ENCODE measurements at places on chromosomes 6 and 20.

DNA sequence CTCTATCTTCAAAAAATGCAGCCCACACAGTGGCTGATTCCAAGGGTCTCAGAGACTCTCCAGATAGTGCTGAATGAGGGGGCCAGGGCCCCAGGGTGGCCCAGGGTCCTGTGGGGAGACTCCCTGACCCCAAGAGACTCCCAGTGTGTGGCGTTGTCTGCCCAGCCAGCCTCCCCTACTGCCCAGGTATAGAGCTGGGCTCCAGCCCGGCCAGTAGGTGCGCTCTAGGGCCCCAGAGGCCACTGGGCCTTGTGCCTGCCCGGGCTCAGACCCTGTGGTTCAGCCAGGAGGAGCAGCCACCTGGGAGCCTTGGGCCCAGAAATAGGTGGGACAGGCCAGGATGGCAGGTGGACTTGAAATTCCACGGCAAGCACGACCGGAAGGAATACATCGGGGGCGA, 30.3 kb upstream of the GATA5 start:
- no peak for DNase-seq

DNA sequence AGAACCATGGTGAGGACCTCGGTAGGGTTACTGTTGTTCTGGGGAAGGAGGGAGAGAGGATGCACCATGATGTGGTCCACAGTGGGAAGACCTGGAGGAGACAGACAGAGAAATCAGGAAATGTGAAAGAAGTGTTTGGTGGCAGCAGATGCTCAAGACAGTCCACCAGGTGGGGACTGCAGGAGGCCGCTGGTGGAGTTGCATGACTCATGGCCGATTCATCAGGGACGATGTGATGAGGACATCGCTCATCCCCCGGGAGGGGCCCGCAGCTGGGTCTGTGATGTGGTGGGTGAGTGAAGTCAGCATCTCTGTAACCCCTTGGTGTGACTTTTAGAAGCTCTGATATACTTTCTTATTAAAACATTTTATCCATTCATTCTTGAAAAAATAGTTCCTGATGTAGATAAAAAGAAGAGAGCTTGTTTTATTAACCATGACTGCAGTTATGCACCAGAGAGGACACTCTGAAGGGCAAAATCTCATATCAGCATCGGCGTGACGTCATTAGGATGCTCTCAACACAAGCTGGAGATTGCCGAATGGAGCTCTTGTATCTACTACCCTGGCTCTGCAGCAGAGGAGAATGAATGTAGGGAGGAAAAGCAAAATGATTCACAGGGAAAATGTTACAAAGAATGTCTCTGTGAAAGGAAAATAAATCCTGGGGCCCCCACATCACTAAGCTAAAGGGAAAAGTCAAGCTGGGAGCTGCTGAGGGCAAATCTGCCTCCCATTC, 71.2 kb downstream of the RAMACL start:
- DNase-seq = no peak

GRCh38 chr20:21995461-21995860, 290.0 kb downstream of the PAX1 start:
- no peak for DNase-seq

DNA sequence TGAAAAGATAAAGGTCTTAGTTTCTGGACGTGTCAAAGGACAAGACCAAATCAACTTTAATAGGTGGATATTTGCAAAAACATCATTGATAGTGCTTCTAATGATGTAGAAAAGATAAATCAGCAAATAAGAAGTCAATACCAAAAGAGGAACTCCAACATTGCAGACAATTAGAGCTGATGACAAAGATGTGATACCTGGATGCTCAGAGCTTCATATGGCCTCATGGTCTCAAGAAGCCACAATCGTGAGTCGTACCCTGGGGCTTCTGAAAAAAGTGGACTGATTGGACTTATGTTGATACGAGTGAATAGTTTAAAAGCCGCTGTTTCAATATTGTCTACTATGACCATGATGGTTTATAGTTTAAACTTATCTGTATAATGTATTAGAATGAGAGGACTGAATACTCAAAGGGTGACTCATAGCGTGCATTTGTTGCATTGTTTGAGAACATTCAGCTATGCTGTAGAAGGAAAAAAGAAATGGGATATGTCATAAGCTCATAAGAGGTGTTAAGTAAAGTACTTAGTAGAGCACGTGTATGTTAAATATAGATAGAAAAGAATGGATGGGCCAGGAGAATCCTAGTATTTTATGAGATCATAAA, 54.6 kb upstream of the RIPOR2 start:
- no peak for DNase-seq

- no peak for DNase-seq
Observed at GRCh38 chr20:17835240-17835933, 133.2 kb downstream of the SNX5 start.

DNA sequence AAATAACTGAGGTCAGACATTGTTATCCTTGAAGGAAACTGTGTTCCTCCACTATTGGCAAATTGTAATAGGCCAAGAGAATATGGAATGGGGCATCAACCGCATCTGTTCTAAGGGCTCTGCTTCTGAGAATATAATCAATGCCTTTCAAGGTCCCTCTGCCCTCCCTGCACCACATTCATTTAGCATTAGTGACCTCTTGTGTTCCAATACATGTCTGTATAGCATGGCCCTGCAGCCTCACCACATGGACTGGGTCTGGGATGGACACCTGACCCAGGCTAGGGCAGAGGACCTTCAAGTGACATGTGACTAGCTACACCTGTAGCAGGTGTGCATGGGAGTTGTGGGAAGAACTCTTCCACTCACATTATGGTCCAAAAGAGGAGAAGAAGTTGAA, 14.2 kb downstream of the BTN3A1 start:
- DNase-seq = no peak
